Activated CD4-positive, alpha-beta T cell treated with anti-CD3 and anti-CD28 coated beads, Interleukin-2, amount 10 ng/mL, durations not matched to agents 7 days and 5 days (primary cell): ENCODE measurements at places on chromosomes 13 and 19. TPM values are rescaled to one million over a fixed set of nuclear protein-coding genes. Genes with fewer than 3 reads are reported as not detected.
A peak's percentile ranks its signal among the peaks of the same experiment; 100 is the strongest.

DNA sequence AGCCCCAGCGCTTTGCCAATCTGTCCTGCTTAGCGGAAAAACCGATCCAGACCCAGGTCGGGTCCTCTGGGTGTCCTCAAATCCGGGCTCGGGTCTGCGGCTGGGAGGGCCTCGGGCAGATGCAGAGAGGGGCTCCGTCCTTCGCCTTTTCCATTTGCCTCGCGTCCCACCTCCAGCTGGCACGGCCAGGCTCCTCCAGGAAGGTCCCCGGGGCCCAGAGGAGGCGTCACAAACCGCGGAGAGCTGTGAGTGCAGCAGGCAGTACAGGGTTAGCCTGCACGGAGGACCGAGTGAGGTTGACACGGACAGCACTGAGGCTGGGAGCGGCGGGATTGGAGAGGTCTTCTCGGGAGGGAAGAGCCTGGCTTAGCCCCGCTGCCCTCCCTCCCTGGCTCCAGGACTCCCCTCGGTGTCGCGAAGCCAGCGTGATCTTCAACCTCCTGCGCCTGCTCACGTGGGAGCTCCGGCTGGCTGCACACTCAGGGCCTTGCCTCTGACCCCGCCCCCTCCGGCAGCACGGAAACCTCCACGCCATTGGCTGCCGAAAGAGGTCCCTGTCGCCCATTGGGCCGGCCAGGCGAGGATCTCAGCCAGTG lies 2.8 kb upstream of the IFNL2 start:
- H3K27ac ChIP-seq = no peak overlapping the region
- H3K4me1 ChIP-seq = no peaks in the 10 kb centered on the region
- no peak overlapping the region for H3K4me3 ChIP-seq
- peaks cover 43% of the 10 kb centered on the region for H3K27me3 ChIP-seq
- no peaks in the 10 kb centered on the region for H3K36me3 ChIP-seq

The SIGLEC8 gene
- not detected for total RNA-seq

The ZNF610 gene
- total RNA-seq = 2.1 TPM

DNA sequence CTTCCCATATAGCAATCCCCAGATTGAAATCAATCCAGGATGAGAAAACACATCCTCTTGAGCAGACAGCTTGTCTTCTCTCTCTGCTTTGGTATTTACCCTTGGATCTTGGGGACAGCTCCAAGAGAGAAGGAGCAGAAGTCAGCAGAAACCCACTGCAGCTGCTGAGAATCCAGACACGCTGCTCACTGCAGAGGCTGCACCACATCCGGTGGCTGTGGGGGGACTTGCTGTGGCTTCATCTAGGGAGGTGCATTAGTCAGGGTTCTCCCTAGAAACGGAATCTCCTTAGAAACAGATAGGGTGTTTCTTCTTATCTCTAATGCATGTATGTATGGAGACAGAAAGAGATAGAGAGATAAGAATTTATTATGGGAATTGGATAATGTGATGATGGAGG lies 2.7 kb downstream of the CYP4F12 start:
- H3K36me3 ChIP-seq = no peaks in the 10 kb centered on the region
- H3K27ac ChIP-seq = no peak overlapping the region
- no peaks in the 10 kb centered on the region for H3K27me3 ChIP-seq

DNA sequence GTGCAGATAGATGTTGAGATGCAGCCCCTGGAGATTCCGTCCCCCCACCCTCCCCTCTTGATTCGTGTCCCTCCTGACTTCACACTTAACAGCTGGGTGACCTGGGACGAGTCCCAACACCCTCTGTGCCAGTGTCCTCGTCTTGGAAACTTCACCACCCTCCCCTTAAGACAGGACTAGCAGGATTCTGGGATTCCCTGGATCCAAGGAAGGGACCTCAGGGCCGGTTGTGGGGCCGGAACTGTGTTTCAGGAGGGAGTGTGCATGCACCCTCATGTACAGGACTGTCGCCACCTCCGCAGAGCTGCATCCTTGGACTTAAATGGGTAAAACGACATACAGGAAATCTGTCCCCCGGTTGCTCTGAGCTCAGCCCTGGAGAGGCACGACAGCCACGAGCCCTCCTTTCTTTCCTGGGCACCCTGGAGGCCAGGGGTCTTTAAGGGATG lies 990 bp downstream of the MYO9B start:
- H3K27me3 ChIP-seq = no peaks in the 10 kb centered on the region
- H3K4me3 ChIP-seq = peak overlapping the region; percentile 100
- H3K27ac ChIP-seq = peak overlapping the region; percentile 95
- peaks cover 63% of the 10 kb centered on the region for H3K4me1 ChIP-seq
- DNase-seq = peak; percentile 52
